ENCODE measurements at places on chromosomes 5 and 9.

GRCh38 chr9:5536684-5537083 is 26.4 kb downstream of the PDCD1LG2 start:
- no peak for DNase-seq

DNA sequence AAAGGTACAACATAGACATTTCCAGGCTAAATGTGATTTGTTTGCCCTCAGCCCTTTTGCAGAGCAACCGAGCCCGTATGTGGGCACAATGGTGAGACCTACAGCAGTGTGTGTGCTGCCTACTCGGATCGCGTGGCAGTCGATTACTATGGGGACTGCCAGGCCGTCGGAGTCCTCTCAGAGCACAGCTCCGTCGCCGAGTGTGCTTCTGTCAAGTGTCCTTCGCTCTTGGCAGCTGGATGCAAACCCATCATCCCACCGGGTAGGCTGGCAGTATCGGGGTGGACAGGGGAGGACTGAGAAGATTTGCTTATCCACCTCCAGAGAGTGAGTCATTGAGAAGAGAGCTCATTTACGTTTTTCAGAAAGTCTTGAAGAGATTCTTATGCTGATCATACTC is 17.8 kb upstream of the GLIPR2 start:
- DNase-seq, result no peak

GRCh38 chr5:154756868-154757813 is 2.0 kb downstream of the LARP1 start:
- peak; percentile 32 for DNase-seq

- DNase-seq, result no peak
These were observed 110.7 kb downstream of the RPS23 start for GRCh38 chr5:82167372-82167935.

GRCh38 chr5:144191998-144192397 is 21.3 kb downstream of the KCTD16 start:
- no peak for DNase-seq

- DNase-seq, result no peak
These were observed 228.1 kb upstream of the MEF2C start for GRCh38 chr5:89110916-89111646.

GRCh38 chr9:85155352-85155751 is 485.8 kb downstream of the NTRK2 start:
- no peak for DNase-seq

GRCh38 chr5:67858471-67859031 is 357.0 kb upstream of the PIK3R1 start:
- DNase-seq, result no peak

DNA sequence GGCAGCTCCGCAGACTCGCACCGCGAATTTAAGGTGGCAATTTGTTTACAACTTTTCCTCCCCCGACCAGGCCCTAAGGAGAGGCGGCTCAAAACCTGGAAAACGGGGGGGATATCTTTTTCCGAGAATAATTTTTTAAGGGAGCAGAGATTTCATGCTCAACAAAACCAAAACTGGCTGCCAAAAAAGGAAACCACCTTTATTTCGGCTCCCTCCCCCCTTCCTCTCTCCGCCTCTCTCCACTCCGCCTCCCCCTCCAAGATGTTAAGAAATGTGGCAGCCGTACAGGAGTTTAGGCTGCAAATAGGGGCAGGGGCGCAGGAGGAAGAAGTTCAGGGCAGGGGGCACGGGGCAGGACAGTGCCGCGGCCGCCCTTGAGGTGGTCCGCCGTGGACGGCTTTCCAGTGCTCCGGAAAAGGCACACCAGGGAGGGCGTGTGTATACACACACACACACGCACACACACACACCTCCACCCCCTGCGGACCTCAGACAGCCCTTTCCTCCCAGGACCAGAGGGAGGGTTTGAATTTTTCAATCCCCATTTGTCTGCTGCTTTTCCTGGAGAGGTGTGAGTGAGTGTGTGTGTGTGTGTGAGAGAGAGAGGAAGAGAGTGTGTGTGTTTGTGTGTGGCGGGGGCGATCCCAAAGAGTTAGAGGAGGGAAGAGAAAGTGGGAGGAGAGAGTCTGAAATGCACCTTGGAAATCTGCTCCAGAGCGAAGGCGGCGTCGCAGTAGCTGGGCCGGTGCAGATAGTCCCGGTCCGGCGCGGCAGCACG is 9.1 kb downstream of the PTCH1 start:
- DNase-seq, result peak; percentile 43

GRCh38 chr9:19231904-19232822 is 1.7 kb downstream of the DENND4C start:
- no peak for DNase-seq

DNA sequence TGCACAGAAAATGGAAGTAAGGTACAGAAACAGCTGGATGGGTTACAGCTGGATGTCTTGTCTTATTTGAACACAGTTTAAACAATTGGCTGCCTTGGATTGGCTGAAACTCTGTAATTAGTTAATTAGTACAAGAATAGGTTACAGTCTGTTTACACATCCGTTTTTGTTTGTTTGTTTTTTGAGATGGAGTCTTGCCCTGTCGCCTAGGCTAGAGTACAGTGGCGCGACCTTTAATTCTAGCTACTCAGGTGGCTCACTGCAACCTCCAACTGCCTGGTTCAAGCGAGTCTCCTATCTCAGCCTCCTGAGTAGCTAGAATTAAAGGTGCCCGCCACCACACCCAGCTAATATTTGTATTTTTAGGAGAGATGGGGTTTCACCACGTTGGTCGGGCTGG is 368.7 kb upstream of the KLF4 start:
- no peak for DNase-seq

GRCh38 chr9:87420884-87421283 is 76.8 kb upstream of the DAPK1 start:
- no peak for DNase-seq

- no peak for DNase-seq
These were observed 14.1 kb upstream of the AK3 start for GRCh38 chr9:4755026-4755609.

GRCh38 chr5:154487541-154487940 is 9.5 kb upstream of the HAND1 start:
- DNase-seq, result no peak

DNA sequence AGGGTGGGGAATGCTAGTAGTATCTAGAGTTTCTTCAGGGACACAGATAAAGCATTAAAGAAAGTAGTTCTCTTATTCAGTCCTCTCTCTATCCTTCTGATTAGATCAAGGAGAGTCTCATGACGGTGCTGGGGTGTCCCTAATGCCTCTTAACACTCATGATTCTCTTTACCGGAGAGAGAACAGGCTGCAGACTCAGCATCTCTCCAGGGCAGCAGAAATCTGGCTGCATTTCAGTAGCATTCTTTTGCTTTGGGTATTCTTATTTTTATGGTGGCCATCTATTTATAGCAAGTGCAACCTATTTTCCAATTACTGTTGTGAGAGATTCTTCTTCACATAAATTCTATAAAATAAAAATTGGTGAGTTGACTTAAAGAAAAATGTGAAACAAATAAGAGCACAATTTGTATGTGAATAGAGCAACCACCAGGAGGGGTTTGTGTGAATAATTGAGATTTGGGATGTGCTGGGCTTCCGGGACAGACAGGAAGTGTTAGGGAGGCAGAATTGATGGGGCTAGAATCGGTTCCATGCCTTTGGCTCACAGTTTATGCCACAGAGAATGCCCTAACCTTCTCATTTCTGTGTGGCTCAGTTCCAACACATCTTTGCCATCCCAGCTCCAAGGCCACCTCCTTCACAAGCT is 23.8 kb upstream of the BOD1 start:
- DNase-seq, result no peak

All from memory B cell (primary cell).